ENCODE measurements at places on chromosomes 6 and 20.

DNA sequence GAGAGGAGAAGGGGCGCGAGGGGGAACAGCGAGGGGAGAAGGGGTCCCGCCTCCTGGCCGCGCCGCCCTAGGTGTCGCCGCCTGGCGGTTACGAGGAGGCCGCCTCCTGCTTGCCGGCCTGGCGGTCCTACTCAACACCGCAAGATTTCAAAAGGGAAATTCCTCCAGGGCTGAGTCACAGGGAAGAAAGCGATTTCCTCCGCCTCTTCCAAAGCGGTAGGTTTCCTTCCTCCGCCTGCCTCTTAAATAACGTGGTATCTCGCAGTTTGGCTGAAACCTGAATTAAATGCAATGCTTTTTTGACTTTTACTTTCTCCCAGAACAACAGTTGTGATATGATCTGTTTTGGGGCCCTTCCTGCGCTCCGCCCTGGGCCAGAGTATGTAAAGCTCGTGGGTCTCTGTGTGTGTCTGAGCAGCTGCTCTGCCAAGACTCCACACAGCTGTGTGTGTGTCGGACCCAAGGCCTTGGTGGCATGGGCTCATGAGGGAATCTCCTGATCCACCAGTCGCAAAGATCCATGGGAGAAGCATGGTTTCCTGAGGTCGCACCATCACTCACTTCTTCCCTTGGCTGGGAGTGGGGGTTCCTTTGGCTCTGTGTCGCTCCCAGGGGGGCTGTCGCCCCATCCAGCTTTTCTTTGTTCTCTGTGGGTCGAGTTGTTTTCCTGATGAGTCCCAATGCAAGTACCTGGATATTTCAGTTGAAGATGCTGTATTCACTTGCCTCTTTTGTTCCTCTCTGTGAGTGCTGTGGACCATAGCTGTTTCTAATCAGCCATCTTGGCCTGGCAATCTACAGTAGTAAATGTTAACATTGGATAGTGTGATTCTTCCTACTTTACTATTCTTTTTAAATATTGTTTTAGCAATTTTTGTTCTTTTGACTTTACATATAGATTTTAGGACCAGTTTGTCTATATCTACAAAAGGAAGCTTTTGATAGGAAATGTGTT lies 31.6 kb upstream of the NOTCH4 start:
- peak; percentile 70 for DNase-seq

DNA sequence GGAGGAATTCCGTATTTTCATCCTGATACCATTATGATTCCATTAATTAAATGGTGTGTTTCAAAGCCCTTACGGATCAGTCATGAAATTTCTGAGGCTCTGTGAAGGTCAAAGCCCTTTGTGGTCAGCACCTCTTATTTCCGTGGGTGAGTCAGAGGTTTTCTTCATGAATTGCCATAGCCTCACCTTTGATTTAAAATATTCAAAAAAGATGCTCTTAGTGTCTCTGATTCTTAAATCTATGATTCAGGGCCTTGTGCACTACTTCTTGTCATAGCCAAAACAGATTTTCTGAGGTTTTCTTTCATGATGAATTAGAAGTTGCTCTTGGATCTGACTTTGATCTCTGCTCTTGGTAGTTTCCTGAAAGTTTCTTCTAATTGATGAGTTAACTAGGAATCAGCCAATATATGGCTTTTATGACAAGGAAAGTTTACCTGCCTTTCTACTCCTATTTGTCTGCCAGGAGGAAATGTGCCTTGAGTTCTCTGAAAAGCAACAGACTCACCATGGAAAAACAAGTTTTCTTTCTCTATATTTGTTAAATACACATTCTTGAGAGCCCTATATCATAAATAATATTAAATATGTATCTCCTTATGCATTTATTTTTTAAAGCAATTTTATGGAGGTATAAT lies 613.0 kb downstream of the UTRN start:
- DNase-seq, result no peak

DNA sequence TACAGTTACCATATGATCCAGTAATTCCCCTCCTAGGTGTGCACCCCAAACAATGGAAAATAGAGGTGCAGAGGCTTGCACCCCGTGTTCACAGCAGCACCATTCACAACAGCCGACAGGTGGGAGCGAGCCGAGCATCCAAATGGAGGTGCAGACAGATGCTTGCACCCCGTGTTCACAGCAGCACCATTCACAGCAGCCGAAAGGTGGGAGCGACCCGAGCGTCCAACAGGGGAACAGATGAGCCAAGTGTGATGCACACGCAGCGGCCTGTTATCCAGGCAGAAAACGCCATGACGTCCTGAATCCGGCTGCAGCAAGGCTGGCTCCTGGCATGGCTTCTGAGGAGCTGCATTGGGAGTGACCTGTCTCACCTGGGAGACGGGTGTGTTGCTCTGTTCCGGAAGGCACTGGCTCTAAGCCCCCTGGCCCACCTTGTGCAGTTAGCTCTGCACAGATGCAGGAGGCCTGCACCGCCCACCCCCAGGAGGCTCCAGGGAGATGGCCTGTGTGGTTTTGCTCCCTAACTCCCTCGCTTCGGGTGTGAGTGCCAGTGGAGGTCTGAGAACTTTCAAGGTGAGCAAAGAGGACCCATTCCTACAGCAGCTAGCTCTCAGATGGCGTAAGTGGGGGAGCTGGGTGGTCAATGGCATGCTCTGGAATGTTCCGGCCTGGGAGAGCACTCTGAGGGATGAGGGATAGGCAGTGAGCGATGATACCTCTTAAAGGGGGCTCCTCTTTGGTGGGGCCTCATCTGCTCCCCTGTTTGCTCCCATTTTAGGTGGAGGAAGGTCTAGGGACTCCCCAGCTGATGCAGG lies 47.8 kb upstream of the FRMD1 start:
- DNase-seq, result no peak

GRCh38 chr6:11120271-11121005 lies 8.9 kb upstream of the ERVFRD-1 start:
- no peak for DNase-seq

- no peak for DNase-seq
These were observed 101.0 kb downstream of the NRN1 start for GRCh38 chr6:5905431-5906339.

GRCh38 chr6:119110601-119111548 lies 32.4 kb upstream of the FAM184A start:
- DNase-seq, result peak; percentile 13

GRCh38 chr6:94510877-94511276 lies 1066.5 kb upstream of the MANEA start:
- DNase-seq, result no peak

DNA sequence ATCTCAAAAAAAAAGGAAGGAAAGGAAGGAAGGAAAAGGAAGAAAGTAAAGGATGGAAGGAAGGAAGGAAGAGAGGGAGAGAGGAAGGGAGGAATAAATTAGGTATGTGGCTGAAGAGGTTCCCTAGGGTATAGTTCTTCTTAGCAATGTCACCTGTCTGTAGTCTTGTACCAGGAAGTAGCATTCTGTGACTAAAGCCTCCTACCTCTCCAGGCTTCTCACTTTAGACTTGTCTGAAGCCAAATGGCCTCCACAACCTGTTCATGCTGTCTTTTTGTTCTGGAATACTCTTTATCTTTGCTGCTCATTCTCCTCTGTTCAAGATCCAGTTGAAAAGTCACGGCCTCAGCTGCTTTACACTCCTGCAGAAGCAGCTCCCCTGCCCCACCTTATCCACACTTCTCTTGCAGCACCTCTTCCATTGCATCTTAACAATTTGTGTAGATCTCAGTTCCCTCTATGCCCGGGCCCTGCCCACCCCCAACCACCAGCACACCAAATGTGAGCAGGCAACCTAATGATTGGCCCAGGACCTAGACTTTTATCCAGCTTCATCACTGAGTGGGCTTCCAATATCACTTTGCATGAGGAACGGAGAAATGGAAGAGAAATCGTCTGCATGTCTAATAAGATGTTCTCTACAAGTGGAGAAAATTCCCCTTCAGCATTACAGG lies 19.1 kb downstream of the GCNT2 start:
- no peak for DNase-seq

DNA sequence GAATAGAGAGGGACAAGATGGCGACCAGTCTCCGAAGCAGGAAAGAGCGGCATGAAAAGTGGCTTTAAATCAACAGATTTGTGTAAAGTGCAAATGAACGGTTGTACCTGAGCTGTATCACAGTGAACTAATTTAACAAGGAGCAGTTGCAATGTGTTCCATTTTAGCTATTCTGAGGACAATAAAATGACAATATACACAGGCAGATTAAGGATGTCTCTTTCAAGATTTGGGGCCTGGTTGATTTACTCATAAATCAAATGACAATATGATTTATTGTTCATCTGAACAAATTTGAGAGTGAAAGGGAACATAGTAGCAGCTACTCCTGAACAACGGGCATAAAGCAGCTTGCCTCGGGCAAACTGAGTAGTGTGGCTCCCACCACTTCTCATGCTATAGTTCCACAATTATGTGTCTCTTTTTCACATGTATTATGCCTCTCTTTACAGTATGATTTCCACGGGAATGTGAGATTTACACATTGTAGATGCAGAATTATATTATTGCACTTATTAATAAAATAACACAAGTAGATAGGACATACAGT lies 204.1 kb upstream of the AGPAT4 start:
- no peak for DNase-seq

DNA sequence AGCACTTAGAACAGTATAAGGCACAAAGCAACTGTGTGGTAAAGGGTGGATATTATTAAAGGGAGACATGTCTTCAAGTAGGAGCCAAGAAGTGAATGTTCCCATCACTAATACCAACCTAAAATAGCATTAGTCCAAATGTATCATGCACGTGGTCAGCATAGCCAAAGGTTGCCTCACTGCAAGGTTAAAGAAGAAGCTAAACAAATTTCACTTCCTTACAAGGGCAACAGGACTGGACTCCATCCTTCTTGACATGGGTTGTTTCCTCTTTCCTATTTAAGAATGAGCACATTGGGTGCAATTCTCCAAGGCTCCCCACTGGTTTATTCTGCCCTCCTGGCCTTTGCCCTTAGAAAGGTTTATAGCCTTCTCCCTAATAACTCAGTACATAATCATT lies 186.7 kb downstream of the PHACTR1 start:
- DNase-seq, result no peak

DNA sequence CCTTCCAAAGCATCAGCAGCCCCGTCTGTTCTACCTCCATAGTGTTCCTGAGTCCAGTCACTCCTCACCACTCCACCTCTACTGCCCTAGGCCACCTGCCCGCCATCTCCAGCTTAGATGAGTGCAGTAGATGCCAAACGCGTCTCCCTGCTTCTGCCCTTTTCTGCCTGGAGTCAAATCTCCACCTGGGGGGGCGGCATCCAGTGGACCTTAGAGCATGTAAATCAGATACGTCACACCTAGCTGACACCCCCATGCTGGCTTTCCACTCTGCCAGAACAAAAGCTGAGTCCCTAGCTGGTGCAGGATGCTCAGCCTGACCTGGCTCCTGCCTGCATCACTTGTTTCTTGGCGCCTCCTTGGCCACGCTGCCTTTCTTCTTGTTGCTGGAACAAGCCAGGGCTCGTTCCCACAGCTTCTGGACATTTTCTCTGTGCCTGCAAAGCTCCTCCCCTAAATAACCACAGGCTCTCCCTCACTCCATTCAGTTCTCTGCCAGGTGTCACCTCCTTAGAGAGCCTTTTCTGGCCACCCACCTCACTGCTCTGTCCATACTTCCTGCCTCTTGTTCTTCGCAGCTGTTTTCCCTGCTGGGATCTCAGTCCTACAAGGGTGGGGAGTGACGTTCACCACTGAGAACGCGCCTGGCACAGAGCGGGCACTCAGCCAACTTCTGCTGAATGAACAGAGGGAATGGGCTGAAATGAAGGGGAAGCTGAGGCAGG lies 5.8 kb downstream of the DDR1 start:
- no peak for DNase-seq

DNA sequence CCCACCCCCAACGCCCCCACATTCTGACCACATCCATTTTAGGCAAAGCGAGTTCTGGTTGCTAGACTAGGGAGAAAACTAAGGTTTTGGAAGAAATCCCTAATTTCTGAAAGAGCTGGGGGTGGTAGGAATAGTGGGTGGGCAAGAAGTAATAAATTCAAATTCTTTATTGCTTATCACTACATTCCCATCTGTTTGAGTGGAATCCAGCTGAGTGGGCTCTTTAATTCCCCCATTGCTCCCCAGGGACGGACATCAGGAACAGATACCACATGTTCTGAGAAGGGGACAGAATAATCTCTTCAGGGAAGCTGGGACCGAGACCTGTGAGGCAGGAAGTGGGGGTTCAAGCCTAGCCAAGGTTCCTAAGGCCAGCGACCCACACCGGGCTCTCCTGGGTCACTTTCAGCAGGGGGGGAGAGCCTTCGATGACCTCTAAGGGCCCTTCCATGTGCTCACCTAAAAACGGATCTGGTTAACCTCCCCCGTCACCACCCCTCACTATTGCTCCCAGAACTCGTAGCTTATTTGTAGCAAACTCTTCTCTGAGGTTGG lies 42.3 kb upstream of the MRPS10 start:
- DNase-seq, result no peak

- DNase-seq, result no peak
These were observed 43.6 kb upstream of the PHACTR3 start for GRCh38 chr20:59560588-59561227.

DNA sequence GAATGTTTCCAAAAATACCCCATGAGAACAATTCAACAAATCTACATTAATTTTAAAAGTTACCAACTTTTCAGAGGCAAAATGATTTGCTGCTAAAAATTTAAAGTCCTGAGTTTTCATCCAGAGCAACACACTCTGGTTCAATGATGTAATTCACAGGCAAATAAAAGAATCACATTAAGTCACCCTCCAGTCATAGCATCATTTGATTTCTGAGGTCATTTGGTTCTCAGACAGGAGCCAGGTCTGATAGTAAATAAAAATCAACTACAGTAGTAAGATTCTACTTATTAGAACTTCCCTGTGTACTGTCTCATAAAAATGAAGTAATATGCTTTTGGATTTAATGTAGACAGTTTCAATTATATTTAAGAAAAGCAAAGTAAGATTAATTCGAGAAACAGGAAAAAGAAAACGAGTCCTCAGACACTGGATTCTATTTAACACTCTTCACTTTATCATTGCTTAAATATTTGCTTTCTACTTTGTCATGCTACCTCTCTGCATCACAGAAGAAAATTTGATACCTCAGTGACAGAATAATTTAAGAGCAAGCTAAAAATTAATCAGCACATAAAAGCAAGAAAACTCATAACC lies 25.8 kb downstream of the MAP7 start:
- DNase-seq, result no peak

DNA sequence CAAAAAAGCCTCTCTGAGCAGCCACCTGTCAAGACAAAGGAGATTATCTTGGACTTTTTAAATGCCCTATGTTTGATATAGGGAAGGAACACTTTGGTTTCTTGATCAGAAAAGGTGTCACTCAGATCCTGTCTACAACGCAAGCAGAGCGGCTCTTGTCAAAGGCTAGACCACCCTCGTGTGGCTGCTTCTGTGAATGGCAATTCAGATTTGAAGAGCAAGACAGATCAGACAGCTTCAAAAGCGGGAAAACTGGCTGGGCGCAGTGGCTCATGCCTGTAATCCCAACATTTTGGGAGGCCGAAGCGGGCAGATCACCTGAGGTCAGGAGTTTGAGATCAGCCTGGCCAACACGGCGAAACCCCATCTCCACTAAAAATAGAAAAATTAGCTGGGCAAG lies 10.1 kb upstream of the NXT1 start:
- DNase-seq, result no peak

DNA sequence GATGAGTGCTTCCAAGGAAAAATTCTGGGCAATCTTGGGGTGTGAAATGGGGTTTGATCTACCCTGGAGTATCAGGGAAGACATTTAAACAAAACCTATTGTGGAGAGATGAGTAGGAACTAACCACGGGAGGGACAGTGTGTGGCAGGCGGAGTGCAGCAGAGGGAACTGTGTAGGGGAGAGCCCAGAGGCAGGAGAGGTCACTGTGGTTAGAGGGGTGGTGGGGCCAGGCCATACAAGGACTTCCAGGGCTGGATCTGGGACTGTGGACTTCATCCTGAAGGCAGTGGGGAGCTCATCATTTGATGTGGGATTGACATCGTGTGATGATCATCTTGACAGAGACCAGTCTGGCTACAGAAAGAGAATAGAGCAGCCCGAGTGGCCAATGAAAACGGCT lies 89.0 kb downstream of the TOX2 start:
- no peak for DNase-seq

Measured in activated naive CD4-positive, alpha-beta T cell treated with Interleukin-2 at 50 U/mL for 16 hours (primary cell).